ENCODE measurements at places on chromosomes 3 and 15. TPM values are rescaled to one million over a fixed set of nuclear protein-coding genes. Genes with fewer than 3 reads are reported as not detected.

The OSTN gene
- not detected for polyA plus RNA-seq

The SUMF1 gene
- 52.2 TPM for polyA plus RNA-seq

DNA sequence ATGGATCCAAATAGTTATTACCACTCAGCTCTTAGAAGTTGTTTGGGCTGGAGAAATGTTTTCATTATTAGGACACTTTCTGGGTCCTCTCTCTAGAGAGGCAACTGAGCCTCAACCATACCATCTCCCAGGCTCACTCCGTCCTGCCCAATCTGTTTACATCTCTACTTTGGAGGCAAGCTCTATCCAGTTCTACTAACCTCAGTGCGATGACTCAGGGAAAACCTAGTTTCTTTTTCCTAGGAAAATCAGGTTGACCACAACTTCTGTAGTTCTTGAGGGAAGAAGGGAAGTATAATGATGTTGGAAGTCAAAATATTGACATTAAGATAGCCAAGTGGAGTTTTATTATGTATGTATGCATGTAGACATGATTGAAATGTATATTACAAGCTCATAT, 40.4 kb downstream of the LPP start:
- H3K27ac ChIP-seq = no peak overlapping the region
- no peak overlapping the region for H3K4me3 ChIP-seq
- no peaks in the 10 kb centered on the region for H3K27me3 ChIP-seq
- H3K4me1 ChIP-seq = peaks cover 19% of the 10 kb centered on the region
- peaks cover 2% of the 10 kb centered on the region for H3K36me3 ChIP-seq

GRCh38 chr15:99502182-99502581, 63.6 kb upstream of the MEF2A start:
- H3K27ac ChIP-seq = no peak overlapping the region
- H3K4me3 ChIP-seq = no peak overlapping the region
- DNase-seq = no peak
